Muscle of leg (tissue), 16 donors: ENCODE measurements at places on chromosomes 7 and 10. TPM values are rescaled to one million over a fixed set of nuclear protein-coding genes. Genes with fewer than 3 reads are reported as not detected.

Gene STOX1
- 2.7 TPM for total RNA-seq

Gene ADAMTS14
- total RNA-seq = 12.5 TPM

GRCh38 chr7:26212921-26213718 lies 11.6 kb downstream of the CBX3 start:
- H3K27me3 ChIP-seq = no peaks in the 10 kb centered on the region
- DNase-seq = no peak
- no peaks in the 10 kb centered on the region for H3K4me1 ChIP-seq
- no peak overlapping the region for H3K4me3 ChIP-seq
- peaks cover 25% of the 10 kb centered on the region for H3K36me3 ChIP-seq
- H3K27ac ChIP-seq = no peak overlapping the region

GRCh38 chr10:75000748-75001321 lies 110.6 kb upstream of the SAMD8 start:
- no peaks in the 10 kb centered on the region for H3K4me1 ChIP-seq
- peaks cover 21% of the 10 kb centered on the region for H3K36me3 ChIP-seq
- H3K27me3 ChIP-seq = no peaks in the 10 kb centered on the region
- no peak overlapping the region for H3K27ac ChIP-seq

DNA sequence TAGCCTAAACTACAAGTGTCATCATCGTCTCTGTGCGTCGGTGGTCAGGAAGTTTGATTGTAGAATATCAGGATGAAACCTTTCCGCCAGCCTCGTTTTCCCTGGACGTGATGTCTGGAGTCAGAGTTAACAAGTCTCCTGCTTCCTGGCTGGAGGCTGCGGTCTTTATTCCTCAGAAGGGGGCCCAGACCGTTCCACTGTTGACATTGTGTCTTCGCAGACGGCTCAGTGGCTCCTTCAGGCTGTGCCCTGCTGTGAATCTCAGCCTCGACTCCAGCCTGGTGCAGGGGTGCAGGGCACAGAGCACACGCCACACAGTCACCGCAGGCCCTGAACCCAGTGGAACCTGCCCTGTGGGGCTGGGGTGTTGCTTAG lies 37.2 kb upstream of the INSIG1 start:
- no peaks in the 10 kb centered on the region for H3K36me3 ChIP-seq
- H3K4me3 ChIP-seq = no peak overlapping the region
- no peak overlapping the region for H3K27ac ChIP-seq
- H3K27me3 ChIP-seq = peaks cover 7% of the 10 kb centered on the region

GRCh38 chr10:70477661-70478162 lies 855 bp upstream of the PALD1 start:
- peak overlapping the region; percentile 58 for H3K4me3 ChIP-seq
- H3K27ac ChIP-seq = peak overlapping the region; percentile 17
- peaks cover 11% of the 10 kb centered on the region for H3K27me3 ChIP-seq
- peaks cover 54% of the 10 kb centered on the region for H3K4me1 ChIP-seq
- DNase-seq = peak; percentile 43
- no peaks in the 10 kb centered on the region for H3K36me3 ChIP-seq

GRCh38 chr7:127710635-127711034 lies 58.6 kb downstream of the SND1 start:
- peaks cover 31% of the 10 kb centered on the region for H3K36me3 ChIP-seq
- DNase-seq = no peak
- no peaks in the 10 kb centered on the region for H3K27me3 ChIP-seq

GRCh38 chr10:43299579-43299978 lies 32.7 kb upstream of the RASGEF1A start:
- DNase-seq = no peak
- H3K27me3 ChIP-seq = peaks cover 6% of the 10 kb centered on the region
- no peak overlapping the region for H3K27ac ChIP-seq
- peaks cover 2% of the 10 kb centered on the region for H3K4me1 ChIP-seq
- no peaks in the 10 kb centered on the region for H3K36me3 ChIP-seq
- H3K4me3 ChIP-seq = no peak overlapping the region

- no peak for DNase-seq
- H3K27ac ChIP-seq = no peak overlapping the region
- no peaks in the 10 kb centered on the region for H3K27me3 ChIP-seq
These were observed 131.6 kb downstream of the PKD1L1 start for GRCh38 chr7:47816647-47817046.
